ENCODE measurements at places on chromosomes 1 and 21. TPM values are rescaled to one million over a fixed set of nuclear protein-coding genes. Genes with fewer than 3 reads are reported as not detected.

GRCh38 chr1:154404511-154404931, 622 bp upstream of the IL6R start:
- DNase-seq, result no peak

- DNase-seq, result no peak
These were observed 81.9 kb upstream of the HAO2 start for GRCh38 chr1:119286587-119287181.

DNA sequence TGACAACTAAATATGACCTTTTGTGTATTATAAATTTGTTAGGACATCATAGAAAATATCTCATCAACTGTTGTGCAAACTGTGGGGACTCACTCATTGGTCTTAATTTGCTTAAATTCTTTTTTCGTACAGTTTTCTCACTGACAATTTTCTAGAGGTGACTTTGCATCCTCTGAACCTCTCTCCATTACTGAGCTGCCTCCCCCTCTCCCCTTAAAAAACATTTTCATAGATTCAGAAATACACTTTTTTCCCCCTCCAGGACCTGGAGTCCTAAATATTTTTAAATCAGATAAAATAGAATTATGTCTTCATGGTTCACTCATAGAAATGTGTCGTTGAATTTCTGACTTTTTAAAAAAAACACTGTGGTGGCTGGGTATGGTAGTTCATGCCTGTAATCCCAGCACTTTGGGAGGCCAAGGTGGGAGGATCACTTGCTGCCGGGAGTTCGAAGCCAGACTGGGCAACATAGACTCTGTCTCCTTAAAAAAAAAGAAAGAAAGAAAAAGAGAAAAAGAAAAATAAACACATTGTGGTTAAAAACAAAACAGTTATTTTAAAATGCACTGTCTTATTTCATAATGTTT, 1.5 kb downstream of the CNST start:
- no peak for DNase-seq

DNA sequence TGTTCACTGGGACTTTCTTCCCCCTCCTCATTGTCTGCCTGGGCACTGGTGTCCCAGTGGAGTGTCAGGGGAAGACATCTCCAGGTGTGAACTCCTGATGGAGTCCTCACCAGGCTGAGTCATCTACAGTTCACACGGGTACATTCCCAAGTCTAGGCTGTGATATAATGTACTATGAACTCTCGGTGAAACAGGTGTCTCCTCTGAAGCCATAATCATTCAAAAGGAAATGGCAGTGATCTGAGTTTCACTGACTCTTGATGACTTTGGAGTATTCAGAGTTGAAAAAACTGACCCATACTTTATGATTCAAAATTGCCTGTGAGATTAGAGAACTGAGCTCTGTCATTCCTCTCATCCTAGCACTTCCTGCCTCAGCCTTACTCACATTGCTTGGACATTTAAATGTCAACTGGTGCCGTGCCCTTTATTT, 9.1 kb downstream of the LAMC2 start:
- DNase-seq, result no peak

DNA sequence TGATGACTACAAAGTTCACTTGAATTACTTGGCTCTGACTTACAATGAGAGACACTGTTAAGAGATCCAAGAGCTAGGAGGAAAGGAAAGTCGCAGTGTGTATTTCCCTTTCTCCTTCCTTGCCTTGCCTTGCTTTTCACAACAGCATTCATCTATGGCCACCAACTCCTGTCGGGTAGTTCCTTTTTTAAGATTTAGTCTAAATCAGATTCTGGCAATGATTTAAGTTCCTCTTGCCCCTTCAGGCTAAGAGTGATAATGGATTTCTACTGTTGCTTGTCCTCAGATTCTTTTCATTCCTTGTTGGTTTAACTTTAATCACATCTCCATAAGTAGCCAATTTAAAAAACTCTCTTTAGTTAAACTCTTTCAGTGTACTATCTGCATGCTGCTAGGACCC, 91.9 kb downstream of the GTF2B start:
- DNase-seq, result no peak

- no peak for DNase-seq
These were observed 13.0 kb downstream of the UBE4B start for GRCh38 chr1:10045480-10046355.

- DNase-seq, result no peak
These were observed 478 bp upstream of the PRDM2 start for GRCh38 chr1:13699510-13699909.

The FYB2 gene
- 0.37 TPM for polyA plus RNA-seq

DNA sequence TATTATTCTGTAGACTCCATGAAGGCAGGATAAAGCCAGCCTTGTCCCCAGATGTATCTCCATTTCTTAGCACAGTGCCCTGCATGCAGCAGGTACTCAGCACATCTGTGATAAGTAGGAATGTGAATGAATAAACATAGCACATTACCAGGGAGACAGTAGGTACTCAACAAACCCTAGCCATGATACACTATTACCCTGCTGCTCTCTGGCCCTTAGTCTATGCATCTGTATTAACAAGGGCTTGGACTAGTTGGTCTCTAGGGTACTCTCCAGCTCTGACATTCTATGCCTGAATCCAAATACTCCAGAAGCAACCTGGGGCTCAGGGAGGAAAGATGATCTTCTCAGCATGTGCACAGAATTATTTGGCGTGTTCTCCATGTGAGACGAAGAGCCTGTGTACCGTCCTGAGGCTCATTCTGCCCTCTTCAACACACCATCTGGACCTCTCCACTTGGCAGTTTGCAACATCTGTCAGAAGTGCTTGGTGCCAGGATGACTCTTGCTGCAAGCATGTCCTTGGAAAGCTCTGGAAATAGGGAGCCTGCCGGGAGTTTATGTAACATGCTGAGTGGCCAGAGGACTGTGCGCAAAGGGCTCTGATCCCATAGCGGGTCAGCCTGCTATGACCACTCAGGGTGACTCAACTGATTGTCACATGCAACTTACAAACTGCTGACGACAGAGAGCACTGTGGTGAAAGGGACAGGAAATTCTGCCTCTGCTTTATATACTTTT, 228.2 kb upstream of the USP24 start:
- peak; percentile 59 for DNase-seq

The PLA2G2D gene
- 0.11 TPM for polyA plus RNA-seq

The MNDA gene
- 5.2 TPM for polyA plus RNA-seq

The SERTAD4 gene
- polyA plus RNA-seq, result 2.4 TPM

The POGZ gene
- polyA plus RNA-seq, result 134 TPM
